ENCODE measurements at places on chromosomes 1 and 21. TPM values are rescaled to one million over a fixed set of nuclear protein-coding genes. Genes with fewer than 3 reads are reported as not detected.
A peak's percentile ranks its signal among the peaks of the same experiment; 100 is the strongest.

GRCh38 chr21:41319273-41319672 is 2.7 kb downstream of the FAM3B start:
- no peak overlapping the region for H3K4me3 ChIP-seq
- DNase-seq, result no peak
- no peaks in the 10 kb centered on the region for H3K36me3 ChIP-seq
- H3K27me3 ChIP-seq, result peaks cover 25% of the 10 kb centered on the region
- no peaks in the 10 kb centered on the region for H3K4me1 ChIP-seq
- no peak overlapping the region for H3K27ac ChIP-seq

GUCA2A gene
- not detected for total RNA-seq

GRCh38 chr21:30337772-30338171 is 278 bp upstream of the KRTAP27-1 start:
- no peak overlapping the region for H3K4me3 ChIP-seq
- no peaks in the 10 kb centered on the region for H3K36me3 ChIP-seq
- H3K27me3 ChIP-seq, result no peaks in the 10 kb centered on the region
- H3K4me1 ChIP-seq, result no peaks in the 10 kb centered on the region
- H3K27ac ChIP-seq, result no peak overlapping the region

DNA sequence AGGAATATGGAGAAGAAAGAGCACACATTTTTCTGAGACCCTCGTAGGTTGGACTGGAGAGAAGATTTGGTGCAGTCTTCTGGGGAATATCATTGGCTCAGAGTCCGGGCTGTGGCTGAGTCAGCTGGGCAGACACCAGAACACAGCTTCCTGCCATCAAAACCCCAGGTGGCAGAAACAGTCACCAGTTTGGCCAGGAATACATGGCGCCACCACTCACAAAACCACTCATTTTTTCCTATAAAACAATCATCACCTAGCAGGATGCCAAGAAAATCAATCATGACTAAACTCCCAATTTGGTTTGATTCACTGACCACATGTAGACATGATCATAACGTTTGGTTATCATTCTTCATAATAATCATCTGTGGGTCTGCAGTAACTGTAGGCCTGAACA is 178.1 kb upstream of the PBX1 start:
- no peak for DNase-seq
- H3K4me3 ChIP-seq, result no peak overlapping the region
- no peaks in the 10 kb centered on the region for H3K36me3 ChIP-seq
- no peak overlapping the region for H3K27ac ChIP-seq
- H3K27me3 ChIP-seq, result no peaks in the 10 kb centered on the region

TNFRSF4 gene
- 0.42 TPM for total RNA-seq

DNA sequence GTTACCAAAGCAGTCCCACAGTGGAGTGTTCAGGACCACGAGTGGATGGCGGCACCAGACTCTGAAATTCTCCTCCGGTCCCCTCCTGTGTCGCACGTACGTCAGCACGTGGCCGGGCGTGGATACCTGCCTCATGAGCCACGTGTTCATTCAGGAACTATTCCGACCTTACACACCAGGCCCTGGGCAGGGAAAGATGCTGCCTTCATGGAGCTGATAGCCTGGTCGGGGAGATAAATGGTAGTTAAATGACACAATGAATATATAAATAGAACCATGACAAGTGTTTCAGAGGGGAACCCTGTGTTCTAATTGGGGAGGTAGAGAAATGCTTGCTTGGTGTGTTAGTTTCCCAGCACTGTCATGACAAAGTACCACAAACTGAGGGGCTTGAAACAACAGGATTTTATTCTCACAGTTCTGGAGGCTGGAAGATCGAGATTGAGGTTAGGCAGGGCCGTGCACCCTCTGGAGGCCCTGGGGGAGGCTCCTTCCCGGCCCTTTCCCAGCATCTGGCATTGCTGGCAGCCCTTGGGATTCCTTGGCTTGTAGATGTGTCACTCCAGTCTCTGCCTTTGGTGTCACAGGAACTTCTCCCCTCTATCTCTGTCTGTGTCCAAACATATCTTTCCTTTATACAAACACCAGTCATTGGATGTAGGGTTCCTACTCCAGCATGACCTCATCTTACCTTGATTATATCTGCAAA is 28.9 kb upstream of the GPR137B start:
- no peak for DNase-seq
- H3K4me3 ChIP-seq, result no peak overlapping the region
- no peaks in the 10 kb centered on the region for H3K4me1 ChIP-seq
- no peaks in the 10 kb centered on the region for H3K36me3 ChIP-seq
- no peak overlapping the region for H3K27ac ChIP-seq
- no peaks in the 10 kb centered on the region for H3K27me3 ChIP-seq

AIRE gene
- total RNA-seq, result not detected

SPTA1 gene
- total RNA-seq, result 0.03 TPM

DNA sequence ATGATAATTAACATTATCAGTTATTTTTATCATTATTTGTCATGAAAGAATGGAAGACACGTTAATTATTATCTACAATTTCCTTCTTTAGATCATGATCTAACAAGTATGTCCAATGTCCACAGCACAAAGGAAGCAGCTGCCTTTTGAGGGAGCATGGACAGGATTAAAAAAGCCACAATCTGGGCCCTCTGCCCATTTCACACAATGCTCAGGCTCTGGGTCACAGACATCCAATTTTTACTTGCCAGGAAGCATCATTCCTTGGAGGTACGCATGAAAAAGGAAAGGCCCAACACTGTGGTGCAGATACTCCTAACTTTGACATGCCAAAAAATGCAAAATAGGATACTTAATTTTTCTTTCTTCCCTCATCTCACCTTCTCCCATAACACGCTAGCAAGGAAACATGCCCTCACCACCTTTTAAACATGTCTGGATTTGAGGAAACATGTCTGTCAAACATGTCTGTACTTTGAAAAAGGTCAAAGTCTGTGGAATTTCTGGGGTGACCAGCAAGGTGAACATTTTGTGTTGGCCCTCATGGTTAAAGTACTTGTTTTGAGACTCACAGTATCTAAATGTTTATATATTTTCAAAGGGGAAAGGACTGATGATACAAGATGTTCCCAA is 40.0 kb downstream of the GADD45A start:
- peaks cover 23% of the 10 kb centered on the region for H3K4me1 ChIP-seq
- H3K36me3 ChIP-seq, result no peaks in the 10 kb centered on the region
- DNase-seq, result peak; percentile 31
- H3K4me3 ChIP-seq, result no peak overlapping the region
- no peak overlapping the region for H3K27ac ChIP-seq

GRCh38 chr1:150477733-150478132 is 9.5 kb upstream of the TARS2 start:
- H3K36me3 ChIP-seq, result no peaks in the 10 kb centered on the region
- no peak overlapping the region for H3K4me3 ChIP-seq
- H3K27ac ChIP-seq, result peak overlapping the region; percentile 86
- DNase-seq, result no peak

DNA sequence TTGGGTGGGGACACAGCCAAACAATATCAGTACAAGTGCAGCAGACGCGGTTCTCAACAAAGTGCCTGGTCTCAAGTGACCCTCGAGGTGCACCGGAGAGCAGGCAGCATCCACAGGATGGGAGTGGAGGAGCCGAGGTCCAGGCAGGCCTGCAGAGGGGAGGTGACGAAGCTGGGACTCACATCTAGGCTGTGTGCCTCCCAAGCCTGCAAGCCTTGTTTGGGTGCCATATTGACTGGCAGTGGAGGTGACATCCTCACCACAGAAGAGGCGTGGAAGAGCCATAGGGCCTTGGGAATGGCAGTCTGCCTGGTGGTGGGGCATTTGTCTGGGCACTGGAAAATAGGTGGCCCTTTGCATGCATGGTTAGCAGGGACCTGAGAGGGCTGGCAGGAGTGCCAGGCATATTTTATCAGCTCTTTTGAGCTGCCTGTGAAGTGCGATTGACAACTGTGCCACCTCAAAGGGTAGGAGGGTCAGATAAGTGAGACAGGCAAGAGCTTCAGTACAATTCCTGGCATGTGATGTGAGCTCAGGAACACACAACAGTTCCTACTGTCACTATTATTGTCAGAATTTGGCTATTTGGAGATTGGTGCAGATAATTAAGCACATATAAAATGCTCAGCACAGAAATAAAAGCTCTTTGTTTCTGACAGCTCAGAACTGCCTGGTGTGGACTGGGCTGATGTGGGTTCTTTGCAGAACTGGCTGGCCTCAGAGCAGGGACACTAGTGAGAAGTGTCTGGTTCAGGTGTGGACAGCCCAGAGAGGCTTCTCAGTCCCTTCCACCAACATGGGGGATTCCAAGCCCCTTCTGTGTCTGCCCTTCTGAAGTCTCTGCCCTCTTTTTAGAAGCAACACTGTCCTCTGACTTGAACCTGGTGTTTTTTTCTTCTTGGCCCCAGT is 347.6 kb upstream of the AJAP1 start:
- H3K27ac ChIP-seq, result no peak overlapping the region
- H3K27me3 ChIP-seq, result no peaks in the 10 kb centered on the region
- H3K4me3 ChIP-seq, result no peak overlapping the region
- DNase-seq, result no peak
- H3K36me3 ChIP-seq, result no peaks in the 10 kb centered on the region
- no peaks in the 10 kb centered on the region for H3K4me1 ChIP-seq

DNA sequence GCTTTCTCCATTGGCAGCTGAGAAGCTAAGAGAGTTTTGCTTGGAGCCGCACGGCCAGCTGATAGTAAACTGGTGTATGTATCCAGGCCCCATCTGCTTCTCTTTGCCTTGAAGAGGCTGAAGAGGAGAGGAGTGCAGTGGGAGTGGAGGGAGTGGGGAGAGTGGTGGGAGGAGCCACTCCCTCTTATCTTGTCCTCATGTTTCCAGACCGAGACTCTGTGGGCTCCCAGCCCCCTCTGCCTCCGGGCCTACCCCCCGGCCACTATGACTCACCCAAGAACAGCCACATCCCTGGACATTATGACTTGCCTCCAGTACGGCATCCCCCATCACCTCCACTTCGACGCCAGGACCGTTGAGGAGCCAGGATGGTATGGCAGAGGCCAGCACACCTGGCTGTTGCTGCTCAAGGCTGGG is 6.0 kb upstream of the LRRC71 start:
- no peak for DNase-seq
- H3K27ac ChIP-seq, result no peak overlapping the region
- no peak overlapping the region for H3K4me3 ChIP-seq
- H3K4me1 ChIP-seq, result no peaks in the 10 kb centered on the region
- H3K27me3 ChIP-seq, result peaks cover 22% of the 10 kb centered on the region

PLA2G2D gene
- not detected for total RNA-seq

GRCh38 chr21:44822484-44823178 is 4.8 kb upstream of the SUMO3 start:
- no peaks in the 10 kb centered on the region for H3K36me3 ChIP-seq
- H3K4me3 ChIP-seq, result no peak overlapping the region
- no peaks in the 10 kb centered on the region for H3K27me3 ChIP-seq
- DNase-seq, result no peak
- no peaks in the 10 kb centered on the region for H3K4me1 ChIP-seq
- H3K27ac ChIP-seq, result no peak overlapping the region

RGS5 gene
- 189 TPM for total RNA-seq

- H3K36me3 ChIP-seq, result no peaks in the 10 kb centered on the region
- H3K4me3 ChIP-seq, result no peak overlapping the region
- no peaks in the 10 kb centered on the region for H3K4me1 ChIP-seq
- no peak overlapping the region for H3K27ac ChIP-seq
- DNase-seq, result no peak
Measured at GRCh38 chr21:39845571-39846130, 21.6 kb upstream of the PCP4 start.

DNA sequence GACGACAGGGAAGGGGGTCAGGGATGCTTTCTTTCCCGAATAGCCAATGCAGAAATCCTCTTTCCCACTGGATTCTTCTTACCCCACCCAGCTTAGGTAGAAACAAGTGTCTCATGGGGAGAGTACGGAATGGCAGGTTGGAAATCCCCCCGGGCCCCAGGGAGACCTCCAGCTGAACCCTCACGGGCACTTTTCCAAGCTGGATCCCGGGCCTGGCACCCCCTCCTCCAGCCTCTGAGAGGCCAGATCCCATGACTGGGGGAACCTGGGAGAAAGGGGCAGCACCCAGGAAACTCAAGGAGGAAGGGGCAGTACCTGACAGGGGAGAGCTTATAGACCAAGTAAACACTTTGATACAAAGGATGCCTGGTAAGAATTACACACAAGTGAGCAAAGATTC is 1.3 kb downstream of the PKP1 start:
- H3K4me1 ChIP-seq, result peaks cover 10% of the 10 kb centered on the region
- H3K36me3 ChIP-seq, result no peaks in the 10 kb centered on the region
- peaks cover 39% of the 10 kb centered on the region for H3K27me3 ChIP-seq
- H3K4me3 ChIP-seq, result peak overlapping the region; percentile 49

- H3K4me1 ChIP-seq, result no peaks in the 10 kb centered on the region
- no peaks in the 10 kb centered on the region for H3K36me3 ChIP-seq
- H3K27ac ChIP-seq, result peak overlapping the region; percentile 14
- no peak for DNase-seq
- no peaks in the 10 kb centered on the region for H3K27me3 ChIP-seq
Measured at GRCh38 chr1:170414989-170415709, 116.8 kb upstream of the GORAB start.

FABP3 gene
- total RNA-seq, result 886 TPM

GRCh38 chr1:184945678-184946412 is 28.5 kb downstream of the NIBAN1 start:
- no peaks in the 10 kb centered on the region for H3K27me3 ChIP-seq
- no peaks in the 10 kb centered on the region for H3K36me3 ChIP-seq
- DNase-seq, result no peak
- H3K27ac ChIP-seq, result peak overlapping the region; percentile 12
- H3K4me1 ChIP-seq, result no peaks in the 10 kb centered on the region
- H3K4me3 ChIP-seq, result no peak overlapping the region

ANGPTL3 gene
- total RNA-seq, result not detected

DNA sequence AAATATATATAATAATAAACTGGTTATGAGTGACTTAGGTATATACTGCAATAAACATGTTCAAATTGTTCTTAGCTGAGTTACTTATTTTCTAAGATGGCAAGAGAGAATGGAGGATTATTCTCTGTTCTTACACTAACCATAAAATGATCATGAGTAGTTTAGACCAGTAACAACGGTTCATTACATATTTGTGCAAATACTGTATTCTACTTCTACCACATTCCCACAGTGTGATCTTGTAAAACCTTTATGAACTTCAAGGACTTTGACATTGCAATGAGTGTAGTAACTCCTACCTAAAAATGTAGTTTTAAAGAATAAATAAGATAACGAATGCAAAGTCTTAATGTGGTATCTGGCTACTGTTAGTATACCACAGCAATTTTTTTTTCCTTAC is 353.7 kb upstream of the NCAM2 start:
- H3K4me3 ChIP-seq, result no peak overlapping the region
- DNase-seq, result no peak
- no peaks in the 10 kb centered on the region for H3K4me1 ChIP-seq
- H3K36me3 ChIP-seq, result no peaks in the 10 kb centered on the region
- no peaks in the 10 kb centered on the region for H3K27me3 ChIP-seq
- no peak overlapping the region for H3K27ac ChIP-seq

DNA sequence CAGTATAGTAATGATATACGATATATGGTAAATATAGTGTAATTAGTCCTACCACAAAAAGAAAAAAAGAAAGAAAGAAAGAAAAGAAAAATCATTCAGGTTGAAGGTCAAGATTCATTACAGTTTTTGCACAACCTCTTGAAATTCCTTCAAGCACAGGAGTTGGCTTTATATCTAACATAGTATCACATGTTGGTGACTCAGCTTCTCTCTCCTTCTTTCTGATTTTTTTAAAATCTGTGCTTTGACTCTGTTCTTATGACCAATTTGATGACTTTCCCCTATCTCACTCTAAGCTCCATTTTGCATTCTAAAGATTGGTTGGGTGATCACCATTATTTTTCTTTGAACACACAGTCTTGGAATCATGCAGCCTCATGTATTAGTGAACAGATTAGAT is 148.2 kb upstream of the COL11A1 start:
- H3K27me3 ChIP-seq, result no peaks in the 10 kb centered on the region
- no peaks in the 10 kb centered on the region for H3K4me1 ChIP-seq
- DNase-seq, result no peak
- H3K27ac ChIP-seq, result no peak overlapping the region
- no peak overlapping the region for H3K4me3 ChIP-seq
- no peaks in the 10 kb centered on the region for H3K36me3 ChIP-seq

Measured in gastrocnemius medialis (tissue), 4 donors.